GM23248 (cell line): ENCODE measurements at places on chromosomes 6 and 20.

DNA sequence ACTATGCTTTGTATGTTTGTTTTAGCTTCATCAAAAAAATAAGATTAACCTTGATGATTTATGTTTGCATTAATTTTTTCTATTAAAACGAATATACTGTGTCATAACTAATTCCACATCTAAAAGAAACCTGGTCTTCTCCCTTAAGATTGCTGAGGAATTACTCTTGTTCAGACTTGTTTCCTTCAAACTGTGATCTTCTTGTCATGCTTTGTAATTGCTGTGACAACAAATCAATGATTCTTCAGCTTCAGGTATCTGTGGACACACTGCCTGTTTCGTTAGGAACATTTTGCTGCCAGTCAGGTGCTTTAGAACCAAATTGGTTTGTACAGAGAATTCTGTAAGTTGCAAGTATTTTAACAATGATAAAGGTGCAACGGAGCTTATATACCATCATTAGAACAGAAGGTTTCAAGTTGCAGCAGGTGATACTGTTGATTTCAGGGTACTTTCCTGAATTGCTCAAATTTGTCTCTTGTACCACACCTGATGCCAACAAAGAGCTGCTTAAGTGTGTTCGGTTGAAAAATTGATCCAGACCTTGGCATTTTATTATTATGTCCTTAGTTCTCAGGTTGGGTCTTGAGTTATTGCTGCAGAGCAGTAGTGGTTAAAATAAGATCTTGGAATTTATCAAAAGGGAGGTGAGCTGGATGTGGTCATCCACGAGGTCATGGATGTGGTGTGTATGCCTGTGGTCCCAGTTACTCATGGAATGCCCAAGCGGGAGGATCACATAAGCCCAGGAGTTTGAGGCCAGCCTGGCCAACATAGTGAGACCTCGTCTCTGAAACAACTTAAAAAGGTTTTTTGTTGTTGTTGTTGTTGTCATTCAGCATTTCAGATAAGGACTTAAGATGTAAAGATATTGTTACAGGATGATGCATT is 19.5 kb downstream of the SYTL3 start:
- peak; percentile 25 for DNase-seq

DNA sequence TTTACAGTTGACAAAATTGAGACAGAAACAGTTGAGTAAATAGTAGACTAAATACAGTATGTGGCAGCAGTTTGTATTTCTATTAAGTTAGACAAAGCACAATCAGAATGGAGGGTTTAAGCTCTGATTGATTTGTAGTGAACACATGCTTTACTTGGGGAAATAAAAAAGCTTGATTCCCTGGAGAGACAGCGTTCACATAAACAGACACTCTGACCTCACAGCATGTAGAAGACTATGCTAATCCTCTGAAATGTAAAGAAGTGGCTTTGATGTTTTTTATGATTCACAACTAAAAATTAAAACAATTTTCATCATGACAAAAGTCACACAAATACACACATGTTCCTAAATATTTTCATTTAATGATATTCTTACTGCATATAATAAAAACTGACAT is 126.9 kb upstream of the FAM83B start:
- DNase-seq = no peak

DNA sequence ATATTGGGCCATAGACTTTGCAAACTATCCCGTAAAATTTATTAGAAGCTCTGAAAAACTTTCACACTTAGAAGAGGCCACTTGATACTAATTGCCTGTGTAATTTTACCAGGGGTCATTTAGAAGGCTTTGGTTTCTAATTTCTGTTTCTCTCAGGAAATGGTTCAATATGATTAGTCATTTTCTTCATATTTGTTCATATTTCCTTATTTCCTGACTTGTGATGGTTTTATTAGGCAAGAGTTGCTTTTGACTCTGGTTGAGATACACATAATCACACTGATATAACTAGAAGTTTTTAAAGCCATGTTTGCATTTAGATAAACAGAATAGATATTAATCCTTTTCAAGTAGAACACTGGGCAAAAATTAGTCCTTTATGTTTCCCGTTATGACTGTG is 11.8 kb upstream of the HBS1L start:
- DNase-seq = no peak

GRCh38 chr6:163197839-163198238 is 216.7 kb upstream of the QKI start:
- no peak for DNase-seq

- no peak for DNase-seq
Measured at GRCh38 chr6:27886073-27886472, 26.1 kb downstream of the OR2B2 start.

- DNase-seq = no peak
Measured at GRCh38 chr20:24959591-24960301, 10.7 kb downstream of the CST7 start.

DNA sequence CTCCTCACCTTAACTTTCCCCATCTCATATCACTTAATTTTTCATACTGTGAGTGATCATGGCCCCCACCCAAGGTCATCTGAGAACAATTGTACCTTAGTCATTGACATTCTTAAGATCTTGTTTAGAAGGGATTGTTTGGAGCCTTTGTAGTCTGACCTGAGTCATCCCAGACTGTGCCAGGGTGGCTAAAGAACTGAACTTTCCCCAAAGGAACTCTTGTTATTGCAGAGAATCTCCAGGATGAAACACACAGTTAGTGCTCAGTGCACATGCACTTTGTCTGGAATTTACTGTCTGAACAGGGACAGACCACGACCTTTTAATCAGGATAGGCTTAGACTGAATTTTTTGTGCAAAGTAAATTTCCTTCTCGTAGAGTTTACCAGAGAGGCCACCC is 112.6 kb upstream of the CCN2 start:
- peak; percentile 94 for DNase-seq

GRCh38 chr20:62710886-62711702 is 2.5 kb downstream of the NTSR1 start:
- peak; percentile 32 for DNase-seq

DNA sequence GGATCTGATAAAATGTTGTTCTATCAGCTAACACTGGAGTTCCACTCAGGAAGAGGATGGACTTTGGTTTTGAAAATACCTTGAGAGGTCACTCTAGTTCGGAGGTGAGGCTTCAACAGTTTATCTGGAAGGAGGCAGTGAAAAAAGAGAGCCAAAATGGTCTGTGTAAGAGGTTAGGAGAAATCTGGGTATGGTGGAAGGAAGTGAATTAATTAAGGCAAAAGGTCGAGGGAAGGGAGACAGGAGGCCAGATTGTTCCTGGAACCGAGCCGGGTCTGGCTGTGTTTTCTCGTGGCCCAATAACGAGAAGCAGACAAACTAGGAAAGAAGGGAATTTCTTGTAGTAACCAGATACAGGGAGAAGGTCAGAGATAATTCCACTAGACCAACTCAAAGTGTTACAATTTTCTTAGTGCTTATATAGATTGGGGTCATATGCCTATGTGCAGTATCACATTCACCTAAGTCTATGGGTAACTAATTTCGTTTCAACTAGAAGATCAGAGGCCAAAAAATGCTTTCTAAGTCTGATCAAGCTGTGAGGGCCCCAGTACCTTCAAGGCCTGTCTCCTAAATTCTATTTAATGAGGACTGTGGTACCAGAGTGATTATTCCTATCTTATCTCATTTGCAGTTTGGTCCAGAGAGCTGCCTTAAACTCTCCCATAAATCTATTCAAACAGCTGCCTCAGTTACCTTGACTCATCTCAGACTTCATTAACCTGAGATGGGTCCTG is 96.0 kb upstream of the SNX9 start:
- DNase-seq = no peak

DNA sequence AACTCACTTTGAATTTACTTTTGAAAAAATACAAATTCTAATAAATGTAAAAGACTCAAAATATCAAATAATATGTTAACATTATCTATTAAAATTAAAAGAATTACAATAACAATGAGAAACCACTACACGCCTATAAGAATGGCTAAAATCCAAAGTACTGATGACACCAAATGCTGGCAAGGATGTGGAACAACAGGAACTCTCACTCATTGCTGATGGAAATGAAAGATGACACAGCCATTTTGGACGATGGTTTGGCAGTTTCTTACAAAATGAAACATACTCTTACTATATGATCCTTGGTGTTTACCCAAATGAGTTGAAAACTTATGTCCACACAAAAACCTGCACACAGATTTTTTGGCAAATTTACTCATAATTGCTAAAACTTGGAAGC is 15.6 kb upstream of the STX11 start:
- DNase-seq = no peak

DNA sequence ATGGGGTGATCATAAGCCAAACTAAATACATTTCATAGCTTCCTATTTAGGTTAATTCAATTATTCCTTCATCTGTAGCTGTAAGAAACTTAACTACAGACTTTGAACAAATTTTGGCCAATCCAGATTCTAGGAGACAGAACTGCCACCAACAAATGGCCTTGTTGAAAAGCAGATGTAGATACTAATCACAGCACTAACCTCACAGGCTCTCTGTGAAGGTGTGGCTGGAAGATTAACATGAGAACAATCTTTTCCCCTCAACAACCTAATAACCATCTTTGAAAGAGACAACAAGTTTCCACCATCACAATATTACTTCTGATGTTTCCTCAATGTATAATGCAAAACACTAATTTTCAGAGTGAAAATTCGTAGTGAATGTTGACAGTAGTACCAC is 87.8 kb downstream of the SESN1 start:
- DNase-seq = no peak

DNA sequence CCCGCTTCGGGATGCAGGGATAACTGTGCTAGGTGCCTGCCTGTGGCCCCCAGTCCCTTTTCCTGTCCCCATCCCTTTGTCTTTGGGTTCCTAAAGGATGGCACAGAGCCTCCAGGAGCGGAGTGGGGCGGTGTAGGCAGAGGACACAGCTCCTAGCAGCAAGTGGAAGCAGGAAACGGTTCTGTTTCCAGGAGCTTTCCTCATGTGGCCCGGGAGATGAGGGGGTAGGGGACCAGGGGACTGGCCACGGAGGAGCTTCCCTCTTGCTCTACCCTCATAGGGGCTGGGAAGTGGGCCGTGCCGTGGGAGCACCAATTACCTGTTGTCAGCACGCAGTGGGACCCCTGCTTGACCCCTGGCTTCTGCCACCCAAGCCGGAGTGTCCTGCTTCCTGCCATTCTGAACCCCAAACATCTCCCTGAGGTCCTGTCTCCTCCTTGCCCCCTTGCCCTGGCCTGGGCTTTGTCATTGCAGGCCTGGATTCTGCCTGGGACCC is 76.9 kb downstream of the SRC start:
- no peak for DNase-seq

DNA sequence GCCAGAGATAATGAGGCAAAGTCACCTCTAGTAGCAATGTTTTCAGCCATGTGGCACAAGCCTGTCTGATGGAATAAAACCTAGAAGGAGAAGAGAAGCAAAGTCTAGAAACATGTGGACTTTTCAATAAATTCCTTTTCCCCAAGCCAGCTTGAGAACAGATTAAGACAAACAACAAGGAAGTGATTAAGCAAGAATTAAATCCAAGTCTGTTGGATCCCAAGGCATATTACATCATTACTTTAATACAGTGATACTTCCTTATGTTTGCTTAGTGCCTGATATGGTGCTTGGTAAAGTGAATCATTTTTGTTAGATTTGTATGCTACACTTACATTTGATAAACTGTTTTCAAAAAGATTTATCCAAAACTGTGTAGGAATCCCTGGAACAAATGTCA is 260.3 kb upstream of the FAM83B start:
- peak; percentile 37 for DNase-seq

DNA sequence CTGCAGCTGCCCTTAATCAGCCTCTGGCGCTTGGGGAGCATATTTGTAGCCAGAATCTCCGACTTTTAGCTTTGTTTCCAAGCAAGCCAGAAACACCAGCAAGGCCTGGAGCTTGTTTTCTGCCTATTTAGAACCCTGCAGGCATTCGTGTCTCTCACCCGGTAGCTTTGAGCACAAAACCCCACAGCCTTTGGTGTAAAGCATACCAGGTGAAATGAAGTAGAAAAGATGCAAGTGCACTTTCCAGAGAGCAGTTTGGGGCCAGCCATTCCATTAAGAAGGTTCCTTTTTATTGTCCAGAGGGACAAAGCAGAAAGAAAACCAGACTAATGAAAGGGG is 736 bp downstream of the FAM217B start:
- no peak for DNase-seq

GRCh38 chr6:36267731-36268477 is 2.0 kb upstream of the PNPLA1 start:
- no peak for DNase-seq

- no peak for DNase-seq
Measured at GRCh38 chr6:145784683-145785082, 29.9 kb downstream of the FBXO30 start.

DNA sequence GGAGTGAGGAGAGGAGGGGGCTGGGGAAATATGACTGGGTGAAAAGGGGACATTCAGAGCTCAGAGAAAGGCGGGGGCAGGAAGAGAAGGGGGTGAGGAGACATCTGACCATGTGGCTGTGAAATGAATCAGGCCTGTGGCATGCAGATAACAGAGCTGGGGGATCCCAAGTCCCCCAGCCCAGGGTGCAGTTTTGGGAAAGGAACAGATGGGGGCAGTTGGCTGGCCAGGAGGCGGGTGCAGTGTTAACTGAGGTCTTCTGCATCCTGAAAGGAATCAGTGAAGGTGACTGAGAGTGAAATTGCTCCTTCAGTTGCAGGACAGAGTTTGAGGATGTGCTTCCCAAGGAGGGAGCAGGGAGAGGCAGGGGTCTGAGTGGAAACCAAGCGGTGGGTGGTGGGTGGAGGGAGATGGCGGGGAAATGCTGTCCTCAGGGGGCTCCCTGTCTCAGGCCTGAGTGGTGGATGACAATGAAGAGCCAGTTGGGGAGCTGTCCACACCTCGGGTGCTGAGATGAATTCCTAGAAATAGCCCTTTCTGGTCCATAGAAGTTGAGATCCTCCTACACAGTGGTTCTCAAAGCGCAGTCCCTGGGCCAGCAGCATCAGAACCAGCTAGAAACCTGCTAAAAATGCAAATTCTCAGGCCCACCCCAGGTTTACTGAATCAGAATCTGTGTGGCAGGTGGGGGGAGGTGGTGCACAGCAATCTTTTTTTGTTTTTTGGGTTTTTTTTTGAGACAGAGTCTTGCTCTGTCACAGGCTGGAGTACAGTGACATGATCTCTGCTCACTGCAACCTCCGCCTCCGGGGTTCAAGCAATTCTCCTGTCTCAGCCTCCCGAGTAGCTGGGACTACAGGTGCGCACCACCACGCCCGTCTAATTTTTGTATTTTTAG is 26.0 kb upstream of the CCDC167 start:
- peak; percentile 44 for DNase-seq

- no peak for DNase-seq
Measured at GRCh38 chr20:44698351-44698750, 16.8 kb upstream of the CCN5 start.

- DNase-seq = peak; percentile 72
Measured at GRCh38 chr6:89145956-89146717, at the start of gene PM20D2. Gene PM20D2, plus strand, starts transcription at chr6:89146055. Its CDS starts 90 bp downstream, at chr6:89146145.

- DNase-seq = peak; percentile 70
Measured at GRCh38 chr20:11193241-11193640, 519.4 kb upstream of the JAG1 start.

DNA sequence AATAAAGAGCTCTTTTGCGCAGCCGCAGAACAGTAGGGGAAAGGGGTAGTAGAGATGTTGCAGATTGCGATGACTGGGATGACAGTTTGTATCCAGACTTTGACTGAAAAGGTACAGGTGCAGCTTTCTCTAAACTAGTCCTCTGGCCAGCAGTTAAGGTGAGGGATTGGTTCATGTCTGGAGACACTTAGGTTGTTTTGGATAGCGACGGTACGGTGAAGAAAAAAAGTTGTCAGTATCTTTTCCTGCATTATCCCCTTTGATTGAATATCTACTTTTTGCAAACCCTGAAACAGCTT is 537 bp downstream of the PRR3 start:
- DNase-seq = no peak

GRCh38 chr20:64050261-64051032 is 1.0 kb upstream of the SOX18 start:
- no peak for DNase-seq
